Left lung (tissue), 14 donors: ENCODE measurements at places on chromosomes 1 and 21. TPM values are rescaled to one million over a fixed set of nuclear protein-coding genes. Genes with fewer than 3 reads are reported as not detected.

AMPD1 gene
- not detected for polyA plus RNA-seq

CD1C gene
- polyA plus RNA-seq: 2.2 TPM

WNT3A gene
- 0.07 TPM for polyA plus RNA-seq

TDRD10 gene
- 3.1 TPM for polyA plus RNA-seq

LCE1A gene
- not detected for polyA plus RNA-seq

C4BPA gene
- polyA plus RNA-seq: 0.52 TPM

GABRD gene
- polyA plus RNA-seq: 8.9 TPM

KCNJ6 gene
- polyA plus RNA-seq: 0.17 TPM

POGZ gene
- polyA plus RNA-seq: 114 TPM

G0S2 gene
- polyA plus RNA-seq: 44.6 TPM

DNA sequence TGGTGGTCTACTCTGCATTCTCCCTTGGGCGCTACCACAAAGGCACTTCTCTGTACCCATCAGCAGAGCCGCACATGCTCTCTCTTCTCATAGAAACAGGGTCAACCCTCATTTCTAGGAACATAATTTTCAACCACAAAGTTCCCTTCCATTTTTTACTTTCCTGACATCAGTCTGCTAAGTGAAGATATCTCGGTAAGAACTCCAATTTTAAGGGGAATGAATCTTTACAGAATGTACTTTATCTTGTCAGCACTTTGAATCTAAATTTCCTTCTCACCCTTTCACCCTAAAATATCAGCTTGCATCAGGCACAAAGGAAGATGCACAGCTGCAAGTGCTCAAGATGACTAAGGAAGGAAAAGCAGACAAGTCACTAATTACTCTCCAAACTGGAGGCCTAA is 545.9 kb downstream of the SMYD3 start:
- DNase-seq: no peak

DNA sequence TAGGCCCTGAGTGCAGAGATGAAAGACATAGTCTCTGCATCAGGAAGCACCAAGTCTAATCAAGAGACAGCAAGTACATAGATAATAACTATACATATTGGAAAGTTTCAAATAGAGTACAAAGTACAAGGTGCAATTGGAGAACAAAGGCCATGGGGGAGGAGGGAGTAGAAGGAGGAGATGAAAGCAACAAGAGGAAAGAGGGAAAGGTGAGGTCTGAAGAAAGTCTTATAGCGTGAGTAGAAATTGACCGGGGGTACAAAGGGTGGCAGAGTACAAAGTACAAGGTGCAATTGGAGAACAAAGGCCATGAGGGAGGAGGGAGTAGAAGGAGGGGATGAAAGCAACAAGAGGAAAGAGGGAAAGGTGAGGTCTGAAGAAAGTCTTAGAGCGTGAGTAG is 244.2 kb upstream of the JUN start:
- no peak for DNase-seq

GRCh38 chr1:119490925-119491324 is 16.1 kb upstream of the HSD3B1 start:
- no peak for DNase-seq

DNA sequence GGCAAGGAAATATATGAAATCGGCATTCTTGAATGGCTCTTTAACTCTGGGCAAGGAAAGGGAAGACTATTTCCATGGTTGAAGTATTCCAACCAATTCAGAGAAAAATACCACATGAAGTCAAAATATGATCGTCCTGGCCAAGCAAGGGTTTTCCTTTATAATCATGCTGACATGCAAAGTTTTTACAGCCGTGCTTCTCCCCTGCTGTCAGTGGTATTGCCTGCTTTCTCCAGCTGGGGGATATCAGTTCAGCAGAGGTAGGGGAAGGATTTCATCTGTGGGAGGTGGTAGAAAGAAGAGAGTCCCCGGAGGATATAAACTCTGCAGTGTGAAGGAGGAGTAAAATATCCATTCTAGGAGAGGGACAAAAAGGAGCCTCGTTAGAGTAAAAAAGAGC is 322.8 kb downstream of the PAPPA2 start:
- no peak for DNase-seq

DNA sequence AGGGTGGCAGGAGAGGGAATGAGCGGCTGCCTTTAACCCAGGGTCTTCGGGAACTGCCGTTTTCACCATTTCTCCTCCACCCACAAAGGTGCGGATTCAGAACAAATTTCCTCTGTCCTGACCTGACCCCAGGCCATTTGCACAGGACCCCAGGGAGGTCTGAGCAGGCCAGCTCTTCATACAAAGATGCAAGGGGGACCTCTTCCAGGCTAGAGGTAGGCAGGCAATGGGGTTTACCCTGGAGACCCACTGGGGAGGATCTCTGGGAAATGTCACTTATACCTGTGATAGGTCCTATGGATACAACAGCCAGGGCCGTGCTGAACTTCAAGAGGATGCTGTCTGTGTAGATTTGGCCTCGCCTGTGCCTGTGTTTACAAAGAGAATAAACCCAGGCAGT is 89.7 kb upstream of the VAMP3 start:
- no peak for DNase-seq

- DNase-seq: peak; percentile 56
These were observed 128.6 kb upstream of the COL6A1 start for GRCh38 chr21:45852886-45853400.

- no peak for DNase-seq
These were observed 10.9 kb upstream of the GALNT2 start for GRCh38 chr1:230056098-230056497.

DNA sequence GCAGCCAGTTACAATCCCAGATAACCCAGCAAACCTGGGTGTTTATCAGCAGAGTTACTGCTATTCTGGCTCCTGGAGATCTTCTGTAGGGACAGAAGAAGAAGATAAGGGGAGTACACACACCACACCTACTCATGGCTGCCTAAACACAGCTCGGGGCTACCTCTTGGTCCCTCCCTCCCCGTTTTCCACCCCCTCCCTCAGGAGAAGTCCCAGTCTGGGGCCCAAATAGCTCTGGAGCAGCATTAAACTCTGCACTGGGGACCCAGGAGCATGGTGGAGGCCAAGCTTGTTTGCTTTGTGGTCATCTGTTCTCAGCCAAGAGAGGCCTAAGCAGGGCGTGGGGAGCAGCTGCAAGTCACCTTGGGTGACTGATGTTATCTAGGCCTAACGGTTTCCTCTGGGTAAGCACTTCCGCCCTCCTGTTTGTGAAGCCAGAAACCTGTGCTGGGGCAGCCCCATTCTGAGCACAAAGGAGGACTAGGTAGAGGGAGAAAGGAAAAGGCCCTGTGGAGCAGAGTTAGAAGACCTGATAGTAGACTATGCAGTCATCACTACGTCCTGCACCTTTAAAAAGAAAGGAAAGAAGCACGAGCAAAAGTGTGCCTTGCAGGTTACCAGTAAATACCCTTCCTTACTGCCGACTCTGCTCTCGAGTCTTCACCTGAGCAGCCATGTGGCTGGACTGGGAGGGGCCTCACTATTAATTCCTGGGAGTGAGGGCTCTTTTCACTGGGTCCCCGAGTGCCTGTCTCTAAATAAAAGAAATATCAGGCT is 2.0 kb upstream of the RCSD1 start:
- no peak for DNase-seq

DNA sequence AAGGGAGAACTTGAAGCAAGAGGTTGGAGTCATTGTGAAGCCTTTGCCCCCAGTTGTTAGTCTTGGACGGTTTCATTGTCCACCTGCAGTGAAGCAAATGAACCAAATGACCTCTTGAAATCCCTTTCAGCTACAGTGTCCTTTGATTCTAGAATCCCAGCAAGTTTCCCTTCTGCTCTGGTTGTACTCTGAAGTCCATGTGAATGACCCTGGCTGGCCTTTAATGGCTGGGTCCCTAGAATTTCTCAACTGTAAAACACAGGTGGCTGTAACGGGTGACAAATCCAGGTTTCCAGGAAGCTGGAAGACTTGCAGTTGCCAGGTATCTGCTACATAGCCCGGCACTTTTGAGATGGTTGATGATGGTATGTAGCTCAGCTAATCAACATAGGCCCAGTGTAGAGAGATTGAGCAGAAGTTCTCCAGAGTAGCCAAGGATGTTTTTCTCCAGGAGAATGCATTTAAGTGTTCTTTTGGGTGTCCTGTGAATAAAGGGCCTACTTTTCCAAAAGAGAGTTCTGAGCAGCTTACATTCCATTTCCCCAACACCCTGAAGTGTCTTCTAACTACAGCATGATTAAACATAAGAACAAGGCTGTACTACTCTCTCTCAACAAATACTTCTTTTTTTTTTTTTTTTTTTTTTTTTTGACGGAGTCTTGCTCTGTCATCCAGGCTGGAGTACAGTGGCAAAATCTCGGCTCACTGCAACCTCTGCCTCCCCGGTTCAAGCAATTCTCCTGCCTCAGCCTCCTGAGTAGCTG is 17.6 kb upstream of the SLC30A1 start:
- DNase-seq: no peak

DNA sequence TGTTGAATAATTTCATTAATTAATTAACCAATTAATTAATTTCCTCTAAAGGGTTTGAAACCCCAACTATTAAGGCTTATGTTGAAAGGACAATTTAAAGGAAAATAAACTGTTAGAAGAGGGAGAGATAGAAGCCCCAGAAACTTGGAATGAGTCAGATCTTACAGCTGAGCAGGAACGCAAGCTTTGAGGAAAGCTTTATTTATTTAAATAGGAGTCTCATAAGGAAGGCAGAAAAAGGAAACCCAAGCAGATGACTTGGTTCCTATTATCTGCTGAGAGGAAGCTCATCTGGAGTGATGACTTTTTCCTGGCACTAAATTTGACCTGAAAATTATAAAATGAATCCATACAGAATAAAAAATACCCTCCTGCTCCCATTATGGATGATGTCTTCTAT is 105.1 kb downstream of the ROR1 start:
- no peak for DNase-seq

DNA sequence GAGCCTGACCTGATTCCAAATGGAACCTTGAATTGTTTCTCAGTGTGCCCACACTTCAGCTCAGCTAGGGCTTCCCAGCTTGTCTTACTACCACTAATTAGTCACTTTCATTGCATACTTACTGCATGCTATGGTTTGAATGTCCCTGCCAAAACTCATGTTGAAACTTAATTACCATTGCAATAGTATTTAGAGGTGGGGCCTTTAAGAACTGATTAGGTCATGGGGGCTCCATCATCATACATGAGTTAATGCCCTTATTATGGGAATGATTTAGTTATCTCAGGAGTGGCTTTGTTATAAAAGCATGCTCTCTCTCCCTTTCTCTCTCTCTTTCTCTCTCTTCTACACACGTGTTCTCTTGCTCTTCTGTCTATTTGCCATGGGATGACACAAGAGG is 68.3 kb downstream of the NENF start:
- no peak for DNase-seq

GRCh38 chr1:61579802-61580201 is 145.1 kb downstream of the TM2D1 start:
- DNase-seq: no peak

- no peak for DNase-seq
These were observed 308.4 kb downstream of the RGS7 start for GRCh38 chr1:241048622-241049021.

DNA sequence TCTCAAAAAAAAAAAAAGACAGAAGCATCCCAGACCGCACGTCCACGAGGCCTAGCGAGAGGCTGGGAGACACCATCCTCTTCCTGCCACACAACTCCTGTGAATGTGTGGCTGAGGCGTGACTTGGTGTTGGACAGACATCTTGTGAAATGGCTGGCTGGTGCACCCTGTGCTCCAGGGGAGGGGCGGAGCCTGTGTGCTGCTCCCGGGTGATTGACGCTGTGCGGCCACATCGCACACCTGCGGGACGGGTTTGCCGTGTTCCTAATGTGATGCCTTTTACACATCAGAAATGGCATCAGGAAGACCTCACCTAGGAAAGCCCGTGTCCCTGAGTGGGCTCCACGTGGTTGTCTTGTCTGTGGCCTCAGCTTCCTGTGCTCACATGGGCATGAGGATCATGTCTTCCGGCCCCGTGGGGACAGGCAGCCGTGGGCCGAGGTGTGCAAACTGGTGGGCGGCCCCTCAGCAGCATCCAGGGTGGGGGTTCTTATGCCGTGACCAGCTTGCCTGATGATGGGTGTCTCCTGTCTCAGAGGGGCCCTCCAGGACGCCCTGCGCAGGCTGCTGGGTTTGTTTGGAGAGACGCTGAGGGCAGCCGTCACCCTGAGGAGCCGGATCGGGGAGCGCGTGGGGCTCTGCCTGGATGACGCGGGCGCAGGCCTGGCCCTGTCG is 64.4 kb downstream of the PCNT start:
- DNase-seq: no peak

DNA sequence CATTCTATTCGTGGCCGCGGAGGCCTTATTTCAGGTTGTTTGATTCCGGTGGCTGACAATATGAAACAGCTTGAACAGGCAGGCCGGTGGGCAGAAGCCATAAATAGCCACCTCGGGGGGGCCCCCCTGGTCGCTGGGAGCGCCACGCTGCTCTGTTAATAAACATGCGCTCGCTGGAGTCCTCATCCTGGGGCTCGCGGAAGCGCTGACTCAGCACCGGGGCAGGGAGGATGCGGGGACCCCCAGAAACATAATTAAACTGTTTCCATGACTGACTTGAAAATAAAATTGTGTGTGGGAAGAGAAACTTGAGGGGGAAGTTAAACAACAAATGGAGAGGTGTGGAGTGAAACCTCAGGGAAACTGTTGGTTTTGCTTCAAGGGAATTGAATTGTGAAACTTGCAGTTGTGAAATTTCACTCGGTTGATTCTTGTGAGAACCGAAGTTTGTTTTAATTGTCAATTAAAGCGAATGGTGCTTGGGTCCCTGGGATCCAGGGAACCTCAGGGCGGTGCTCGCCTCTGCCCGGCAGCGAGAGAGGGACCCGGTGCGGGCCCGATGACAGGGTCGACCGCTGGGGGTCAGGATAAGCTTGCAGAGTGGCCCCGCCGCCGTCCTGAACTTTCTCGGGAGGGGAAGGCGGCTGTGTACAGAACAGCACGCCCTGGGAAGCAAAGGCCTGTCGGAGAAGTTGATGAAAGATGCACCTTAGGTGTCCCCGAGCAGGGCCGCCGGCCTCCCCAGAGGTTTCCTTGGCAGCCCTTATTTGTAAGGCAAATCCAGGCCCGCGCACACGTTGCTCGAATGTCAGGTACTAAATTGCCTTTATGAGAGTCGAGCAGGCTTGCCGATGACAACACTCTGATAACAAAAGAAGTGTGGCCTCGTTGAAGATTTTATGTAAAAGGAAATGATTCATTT is 176.9 kb upstream of the LMO4 start:
- peak; percentile 92 for DNase-seq

DNA sequence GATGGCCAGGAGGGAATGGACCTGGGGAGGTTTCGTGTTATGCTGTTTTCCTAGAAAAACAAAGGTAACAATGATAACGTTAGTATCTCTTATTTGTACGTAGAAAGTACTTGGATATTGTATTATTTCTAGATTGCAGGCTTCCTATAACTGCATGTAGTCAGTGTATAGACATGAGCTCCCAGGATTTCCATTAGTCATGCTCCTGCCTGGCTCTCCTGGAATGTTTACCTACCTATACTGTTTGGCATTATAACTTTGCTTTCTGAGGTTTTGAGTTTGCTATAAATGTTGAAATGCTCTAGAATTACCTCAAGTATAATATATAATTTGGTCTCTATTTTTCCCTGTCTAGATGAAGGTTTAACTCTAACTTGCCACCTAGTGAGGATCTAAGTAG is 66.1 kb downstream of the TTC3 start:
- DNase-seq: no peak

GRCh38 chr1:160954158-160955104 is at the start of gene ITLN2:
Gene ITLN2, minus strand, starts transcription at chr1:160954809. Its CDS starts 68 bp downstream, at chr1:160954741.
- no peak for DNase-seq

- DNase-seq: no peak
These were observed 57.3 kb upstream of the CCDC190 start for GRCh38 chr1:162918151-162918754.
